ENCODE measurements at places on chromosomes 4 and X.

DNA sequence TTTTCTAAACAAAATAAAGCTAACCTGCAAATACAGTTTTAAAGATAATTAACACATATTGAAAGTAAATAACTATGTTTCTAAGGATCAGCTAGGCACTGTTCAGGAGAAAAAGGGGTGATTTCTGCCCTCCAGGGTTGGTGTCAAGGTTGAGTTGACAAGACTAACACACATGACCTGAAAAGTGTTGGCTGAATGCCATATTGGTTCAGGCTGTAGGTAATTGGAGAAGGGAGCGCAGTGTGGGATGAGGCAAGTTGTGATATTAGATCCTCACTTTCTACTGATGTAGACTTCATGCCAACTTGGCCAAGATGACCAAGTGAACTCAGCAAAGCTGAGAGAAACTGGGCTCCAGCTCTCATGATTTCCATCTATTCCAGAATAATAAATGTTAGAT, 42.2 kb downstream of the PPM1K start:
- DNase-seq, result no peak

DNA sequence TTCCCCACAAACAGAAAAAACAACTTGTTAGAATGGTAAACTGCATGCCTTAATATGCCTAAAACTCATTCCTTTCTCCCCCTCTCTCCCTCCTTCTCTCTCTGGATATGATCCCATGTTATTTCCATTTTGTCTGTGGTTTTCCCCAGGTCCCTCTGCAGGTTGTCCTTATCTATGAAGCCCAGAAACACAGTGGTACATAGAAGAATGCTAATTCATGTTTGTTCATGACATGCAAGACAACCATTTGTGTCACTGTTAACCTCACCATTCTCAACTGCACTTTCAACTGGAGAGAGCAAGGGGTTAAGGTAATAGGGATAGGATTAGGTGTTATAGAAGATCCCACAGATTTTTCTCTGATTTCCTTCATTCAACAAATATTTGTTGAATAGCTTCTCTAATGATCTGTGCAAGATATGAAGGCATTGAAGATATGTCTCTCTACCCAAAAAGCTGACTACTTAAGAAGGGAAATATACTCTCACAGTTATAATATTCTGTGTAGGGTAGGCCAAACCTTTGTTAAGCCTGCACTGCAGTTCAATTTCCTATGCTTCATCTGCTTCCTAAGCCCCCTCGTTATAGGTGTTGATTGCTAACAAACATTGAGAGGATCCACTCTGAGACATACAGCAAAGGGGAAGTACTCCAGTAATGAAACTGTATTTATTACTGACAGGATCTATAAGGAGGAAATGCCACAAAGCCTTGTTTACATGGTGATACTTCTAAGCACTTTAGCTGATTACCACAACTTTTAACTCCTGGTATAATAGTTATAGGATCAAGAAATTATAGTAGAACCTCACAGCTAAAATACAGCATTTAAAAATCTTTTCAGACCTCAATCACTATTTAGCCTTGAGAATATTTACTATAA, 96.1 kb downstream of the FRYL start:
- no peak for DNase-seq

DNA sequence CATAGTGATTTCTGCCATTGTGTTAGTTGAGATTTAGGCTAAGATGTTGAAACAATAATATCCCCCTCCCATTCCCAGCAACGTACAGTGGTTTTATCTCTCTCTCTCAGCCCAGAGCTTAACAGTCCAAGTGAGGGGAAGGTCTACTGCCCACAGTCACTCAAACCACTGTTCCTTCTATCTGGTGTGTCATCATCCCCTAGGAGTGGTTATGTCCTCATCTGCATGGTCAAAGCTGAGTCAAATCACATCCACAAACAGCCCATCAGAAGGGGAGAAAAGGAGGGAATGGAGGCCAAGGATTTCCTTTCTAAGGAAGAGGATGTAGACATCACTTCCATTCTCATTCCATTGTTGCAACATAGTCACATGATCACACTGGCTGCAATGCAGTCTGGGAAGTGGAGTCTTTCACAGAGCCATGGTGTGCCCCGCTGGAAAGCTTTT, 42.8 kb upstream of the CHRNA9 start:
- no peak for DNase-seq

GRCh38 chr4:180391613-180392012, 1851.6 kb upstream of the TENM3 start:
- DNase-seq, result no peak

- DNase-seq, result no peak
These were observed 46.7 kb downstream of the LARP1B start for GRCh38 chr4:128107766-128108165.

DNA sequence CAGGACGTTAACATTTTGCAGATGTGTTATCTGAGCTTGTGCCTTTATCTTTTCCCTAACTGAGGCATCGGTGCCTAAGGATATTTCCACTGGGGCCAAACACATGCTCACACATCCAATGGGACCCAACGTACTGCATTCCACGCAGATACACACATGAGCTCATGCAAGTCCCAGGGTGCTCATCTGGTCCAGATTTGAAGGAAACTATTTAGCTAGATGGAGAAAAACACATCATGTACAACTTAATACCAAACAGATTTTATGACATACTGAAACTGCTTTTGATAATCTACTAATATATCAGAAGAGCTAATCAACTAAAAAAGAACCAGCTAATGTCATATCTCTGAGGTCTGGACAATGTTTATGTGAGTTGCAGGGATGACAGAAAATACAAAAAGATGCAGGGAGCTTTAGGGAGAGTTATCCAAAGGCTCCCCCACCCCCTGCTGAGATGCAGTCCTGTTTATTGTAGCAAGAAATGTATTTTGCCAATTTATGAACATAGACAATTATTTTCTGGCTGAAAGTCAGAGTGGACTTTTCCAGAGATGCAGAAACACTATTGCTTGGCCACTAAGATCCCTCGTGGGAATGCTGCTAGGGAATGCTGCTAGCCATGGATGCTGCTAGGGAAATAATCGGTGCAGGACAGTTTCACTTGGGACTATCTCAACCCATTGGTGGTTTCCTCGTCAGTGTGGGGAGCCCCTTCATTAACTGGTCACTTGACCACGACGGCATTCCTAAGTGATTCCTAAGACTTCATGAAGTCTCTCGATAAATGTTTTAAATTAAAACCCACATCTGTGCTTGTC, 172.8 kb downstream of the SMIM20 start:
- no peak for DNase-seq

- no peak for DNase-seq
These were observed 837 bp downstream of the DCHS2 start for GRCh38 chr4:154490583-154491340.
